ENCODE measurements at places on chromosomes 5 and 9. TPM values are rescaled to one million over a fixed set of nuclear protein-coding genes. Genes with fewer than 3 reads are reported as not detected.

GRIA1 gene
- 0.38 TPM for total RNA-seq

INSL4 gene
- not detected for total RNA-seq

OSMR gene
- 27.9 TPM for total RNA-seq

HTR4 gene
- not detected for total RNA-seq

PCDHA4 gene
- 1.9 TPM for total RNA-seq

SLC22A4 gene
- 4.9 TPM for total RNA-seq

TMEFF1 gene
- total RNA-seq: 16.3 TPM

Measured in A172 (cell line).